Fibroblast of skin of left quadriceps (primary cell): ENCODE measurements at places on chromosomes 16 and 17.

- DNase-seq = no peak
These were observed 1.9 kb downstream of the ENDOV start for GRCh38 chr17:80416940-80417293.

DNA sequence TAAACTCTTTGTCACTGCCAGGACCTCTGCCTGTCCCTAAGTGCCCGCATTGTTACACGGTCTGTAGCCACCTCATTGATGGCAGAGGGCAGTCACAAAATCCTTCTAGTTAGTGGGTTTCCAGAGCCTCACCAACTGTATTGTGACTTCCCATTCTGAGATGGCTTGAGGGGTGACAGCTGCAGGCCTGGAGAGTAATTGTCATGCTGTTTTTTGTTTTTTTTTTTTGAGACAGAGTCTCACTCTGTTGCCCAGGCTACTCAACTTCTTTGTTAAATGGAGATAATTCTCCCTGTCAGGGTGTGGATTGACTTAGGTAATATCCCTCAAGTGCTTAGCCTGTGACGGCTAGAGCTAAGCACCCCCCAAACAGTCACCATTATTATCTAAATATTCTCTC, 77.9 kb downstream of the SDR42E1 start:
- no peak for DNase-seq

DNA sequence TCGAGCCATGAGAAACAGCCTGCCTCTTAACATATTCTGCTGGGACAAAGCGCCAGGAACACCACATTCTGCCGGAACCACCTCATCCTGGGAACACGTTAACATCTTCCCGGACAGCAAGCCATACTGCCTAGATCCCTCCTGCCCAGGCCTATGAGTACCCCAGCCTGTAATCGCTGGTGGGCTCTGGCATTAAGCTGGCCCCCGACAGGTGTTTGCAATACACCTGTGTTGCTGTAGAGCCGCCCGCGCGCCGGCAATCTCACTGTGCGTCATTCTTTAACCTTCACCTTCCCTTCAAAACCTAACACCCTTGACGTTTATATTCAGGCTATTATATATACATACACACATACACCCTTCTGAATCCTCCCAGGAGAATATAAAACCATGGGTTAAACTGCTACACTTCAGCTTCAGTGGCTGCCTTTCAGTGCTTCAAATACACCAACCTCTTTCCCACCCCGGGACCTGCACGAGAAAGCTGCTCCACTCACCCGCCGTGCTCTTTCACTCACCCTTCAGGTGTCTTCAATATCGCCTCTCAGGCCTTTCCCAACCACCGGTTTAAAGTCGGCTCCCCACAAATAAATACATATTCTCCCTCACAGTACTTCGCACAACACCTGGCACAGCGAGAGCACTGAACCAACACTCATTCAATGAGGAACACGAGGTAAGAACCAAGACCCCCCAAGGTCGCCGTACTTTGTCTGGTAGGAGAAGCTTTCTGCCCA, 1.0 kb upstream of the ENDOV start:
- DNase-seq = no peak

- DNase-seq = no peak
These were observed 11.3 kb downstream of the TMC6 start for GRCh38 chr17:78117027-78117981.

DNA sequence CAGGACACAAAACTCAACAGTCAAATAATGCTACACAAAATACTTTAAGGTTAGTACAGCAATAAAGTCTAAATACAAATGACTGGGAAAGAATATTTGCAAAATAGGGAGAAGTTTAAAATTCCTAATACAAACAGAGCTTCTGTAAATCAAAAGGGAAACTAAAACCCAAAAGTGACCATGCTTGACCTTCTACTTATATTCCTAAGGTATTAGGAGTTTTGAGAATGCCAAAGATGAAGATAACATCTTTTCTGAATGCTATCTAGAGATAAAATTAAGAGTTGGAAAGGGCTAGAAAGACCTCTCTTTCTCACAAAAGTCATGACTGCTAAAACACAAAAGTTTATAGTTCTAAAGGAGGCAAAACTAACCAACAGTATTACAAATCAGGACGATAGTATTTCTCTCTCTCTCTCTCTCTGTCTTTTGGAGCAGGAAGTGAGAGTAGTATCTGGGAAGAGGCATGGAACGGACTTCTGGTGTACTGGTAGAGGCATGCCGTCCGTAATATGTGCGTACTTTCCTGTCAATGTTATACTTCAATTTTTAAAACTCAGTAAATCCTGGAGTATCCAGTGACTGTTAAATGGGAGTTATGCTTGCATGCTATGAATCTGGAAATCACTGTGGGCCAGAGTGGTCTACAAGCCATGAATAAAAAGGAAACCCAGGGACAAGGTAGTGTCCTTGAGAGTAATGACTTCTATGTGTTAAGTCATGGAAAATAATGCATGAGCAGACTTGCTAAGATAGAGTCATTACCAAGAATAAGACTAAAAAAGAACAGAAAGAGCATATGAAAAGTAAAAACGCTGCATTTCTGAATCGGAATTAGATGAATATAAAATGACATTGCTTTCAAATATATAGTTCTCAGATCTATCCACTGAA, 49.7 kb upstream of the ANKFY1 start:
- no peak for DNase-seq

DNA sequence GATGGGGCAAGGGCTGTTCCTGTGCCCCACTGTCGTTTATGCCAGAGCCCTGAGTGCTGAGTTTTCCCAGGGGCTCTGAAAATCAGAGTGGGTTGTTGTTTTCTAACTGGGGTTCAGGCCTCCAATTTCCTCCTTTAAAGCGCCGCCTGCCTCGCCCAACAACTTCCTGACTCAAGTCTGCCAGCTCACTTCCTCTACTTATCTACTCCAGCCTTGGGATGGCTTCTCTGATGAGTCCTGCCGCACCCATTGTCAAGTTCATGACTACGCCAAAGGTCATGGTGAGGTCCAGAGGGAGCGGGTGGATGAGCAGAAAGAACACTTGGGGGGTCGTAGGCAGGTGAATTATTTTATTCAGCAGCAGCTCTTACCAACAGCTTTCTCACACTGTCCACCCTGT, 104.7 kb downstream of the UTP18 start:
- no peak for DNase-seq

GRCh38 chr16:72959301-72959996, 88.5 kb downstream of the ZFHX3 start:
- no peak for DNase-seq

DNA sequence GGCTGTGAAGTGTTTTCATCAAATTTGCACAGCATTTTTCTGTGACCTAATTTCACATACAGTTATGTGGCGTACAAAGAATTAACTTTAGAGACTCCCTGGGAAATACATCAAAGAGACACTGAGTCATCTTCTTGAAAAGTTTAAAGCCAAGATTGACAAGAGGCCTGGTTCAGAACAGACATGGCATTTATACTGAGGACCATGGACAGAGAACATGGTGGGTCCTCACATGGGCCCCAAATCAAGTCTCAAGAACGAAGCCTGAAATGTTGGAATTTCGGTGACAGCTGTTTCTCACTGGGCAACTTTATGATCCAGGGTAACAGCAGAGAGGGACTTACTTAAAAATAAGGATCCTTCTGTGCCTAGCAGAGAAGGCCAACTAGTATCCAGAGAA, 311.5 kb upstream of the KCNJ16 start:
- peak; percentile 6 for DNase-seq

DNA sequence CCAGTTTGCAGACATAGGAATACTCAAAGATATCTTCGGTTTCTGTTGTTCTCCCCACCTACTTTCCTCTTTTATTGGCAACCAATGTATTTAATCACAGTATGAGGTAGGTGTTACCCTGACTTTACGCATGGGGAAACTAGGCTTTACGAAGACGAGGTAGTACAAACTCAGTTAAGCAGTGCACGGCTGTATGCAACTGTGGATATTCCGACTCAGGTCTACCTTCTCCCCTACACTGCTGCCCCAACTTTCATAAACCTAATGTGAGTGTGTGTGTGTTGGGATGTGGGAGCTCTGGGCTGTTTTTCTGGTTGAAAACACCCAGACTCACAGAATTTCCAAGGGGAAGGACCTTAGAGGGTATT, 1.2 kb upstream of the GPT2 start:
- DNase-seq = no peak

- DNase-seq = no peak
These were observed 13.3 kb upstream of the FOXF1 start for GRCh38 chr16:86496929-86497461.

DNA sequence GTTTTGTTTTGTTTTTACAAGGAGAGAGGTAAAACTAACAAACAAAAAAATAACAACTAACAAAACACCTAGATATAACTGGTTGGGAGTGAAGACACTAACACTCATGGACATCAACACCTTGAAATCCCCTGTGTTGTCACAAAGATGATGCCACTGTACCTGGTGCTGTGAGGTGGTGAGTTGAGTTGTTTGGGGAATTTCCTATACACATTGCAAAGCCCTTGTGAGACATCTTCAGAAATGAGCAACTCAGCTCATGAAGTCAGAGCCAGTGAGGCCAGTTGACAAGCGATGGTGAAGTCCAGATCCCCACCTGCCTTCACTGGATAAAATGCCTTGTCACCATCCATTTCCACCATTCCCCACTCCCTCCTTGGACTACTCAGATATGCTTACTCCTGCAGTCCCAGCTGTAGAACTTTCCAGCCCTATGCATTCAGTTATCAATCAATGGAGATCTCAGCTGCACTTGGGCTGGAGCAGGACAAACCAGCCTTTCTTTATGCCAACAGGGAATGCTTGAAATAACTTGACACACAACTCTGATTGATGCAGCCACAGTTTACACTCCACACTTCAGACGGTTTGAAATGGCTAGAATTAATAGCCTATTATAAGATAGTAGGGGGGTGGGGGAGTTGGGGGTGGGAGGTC, 22.2 kb downstream of the ANKFN1 start:
- DNase-seq = no peak

- DNase-seq = peak; percentile 81
These were observed 29.7 kb downstream of the RAI1 start for GRCh38 chr17:17710728-17711541.

DNA sequence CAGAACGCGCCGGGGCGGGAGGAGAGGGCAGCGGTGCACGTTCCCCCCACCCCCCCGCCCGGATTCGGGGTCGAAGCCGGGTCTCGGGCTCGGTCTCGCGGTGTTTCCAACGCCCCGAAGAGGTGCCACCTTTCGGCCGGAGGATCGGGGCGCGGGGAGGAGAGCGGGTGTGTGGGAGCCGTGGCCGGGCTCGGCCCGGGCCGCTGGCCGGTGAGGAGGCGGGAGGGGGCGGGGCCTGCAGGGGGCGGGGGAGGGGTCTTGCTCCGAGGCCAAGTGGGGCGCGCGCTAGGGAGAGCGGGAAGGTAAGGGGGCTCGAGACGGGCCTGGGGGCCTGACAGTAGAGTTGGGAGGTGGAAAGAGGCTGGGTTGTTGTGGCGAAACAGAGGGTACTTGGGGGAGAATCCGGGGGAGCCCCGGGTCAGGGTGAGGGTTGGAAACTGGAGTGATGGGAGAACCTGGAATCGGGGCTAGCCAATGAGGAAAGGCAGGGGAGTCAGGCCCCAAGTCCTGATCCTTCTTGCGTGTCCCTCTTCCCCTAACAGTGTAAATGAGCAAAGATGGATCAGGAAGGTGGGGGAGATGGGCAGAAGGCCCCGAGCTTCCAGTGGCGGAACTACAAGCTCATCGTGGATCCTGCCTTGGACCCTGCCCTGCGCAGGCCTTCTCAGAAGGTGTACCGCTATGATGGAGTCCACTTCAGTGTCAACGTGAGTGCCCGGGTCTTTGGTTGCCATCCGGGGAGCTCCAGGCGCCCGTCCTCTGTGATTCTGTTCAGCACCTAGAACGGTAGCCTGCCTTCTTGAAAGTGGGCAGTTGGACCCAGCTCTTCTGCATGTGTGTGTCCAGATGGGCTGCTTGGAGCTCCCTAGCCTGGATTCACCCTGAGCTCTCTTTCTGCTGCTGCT, 873 bp downstream of the SETD1A start:
- peak; percentile 20 for DNase-seq

DNA sequence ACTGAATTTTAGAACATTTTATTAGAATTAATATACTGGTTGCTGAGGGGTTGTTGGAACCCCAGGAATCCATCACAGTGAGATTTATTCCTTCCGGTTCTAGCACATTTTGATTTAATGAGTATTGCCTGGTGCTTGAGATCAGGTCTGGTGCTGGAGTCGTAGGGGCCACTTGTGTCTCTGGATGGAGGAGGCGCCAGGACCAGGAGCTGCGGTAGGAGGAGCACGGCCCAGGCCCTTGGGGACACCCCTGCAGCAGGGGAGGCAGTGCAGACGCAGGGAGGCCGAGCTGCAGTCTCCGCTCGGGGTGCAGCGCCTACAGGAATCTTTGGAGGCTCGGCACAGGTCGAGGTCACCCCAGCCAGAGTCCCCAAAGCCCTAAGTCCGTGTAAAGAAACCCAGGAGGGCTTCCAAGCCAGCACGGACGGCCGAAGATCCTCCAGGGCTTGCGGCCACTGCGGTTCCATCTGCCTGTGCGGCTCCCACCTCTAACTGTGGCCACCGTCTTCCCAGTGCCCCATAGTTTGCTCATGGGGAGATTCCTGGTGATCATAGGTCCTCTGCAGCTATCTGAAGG, 66.2 kb upstream of the CREBBP start:
- DNase-seq = no peak

DNA sequence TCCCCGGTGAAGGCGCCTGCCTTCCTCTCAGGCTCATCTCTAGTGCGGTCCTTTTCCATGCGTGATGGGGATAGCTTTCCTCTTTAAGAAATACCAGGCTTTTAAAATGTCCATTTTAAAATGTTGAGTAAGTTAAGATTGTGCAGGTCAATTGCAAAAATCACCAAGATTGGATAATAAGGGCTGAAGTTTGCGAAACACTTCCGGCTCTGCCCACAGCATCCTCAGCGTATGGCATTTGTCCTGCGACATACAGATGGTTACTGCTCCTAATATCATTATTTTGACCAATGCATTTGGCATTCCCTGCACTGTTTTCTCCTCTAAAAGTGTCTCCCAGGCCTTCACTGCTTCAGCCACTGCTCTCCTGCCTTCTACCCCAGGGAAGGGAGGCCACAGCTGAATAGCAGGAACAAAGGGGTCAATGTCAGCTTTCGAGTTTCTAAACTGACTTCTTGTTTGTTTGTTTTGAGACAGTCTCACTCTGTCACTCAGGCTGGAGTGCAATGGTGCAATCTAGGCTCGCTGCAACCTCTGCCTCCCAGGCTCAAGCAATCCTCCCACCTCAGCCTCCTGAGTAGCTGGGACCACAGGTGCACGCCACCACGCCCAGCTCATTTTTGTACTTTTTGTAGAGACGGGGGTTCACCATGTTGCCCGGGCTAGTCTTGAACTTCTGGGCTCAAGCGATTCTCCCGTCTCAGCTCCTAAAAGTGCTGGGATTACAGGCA, 91.9 kb downstream of the CRISPLD2 start:
- DNase-seq = no peak
